Stimulated activated CD8-positive, alpha-beta memory T cell treated with anti-CD3 and anti-CD28 coated beads, Interleukin-7, amount 100 ng/mL, for 1 hour (primary cell): ENCODE measurements at places on chromosomes 7 and 10.

- DNase-seq, result no peak
These were observed 565.0 kb downstream of the REEP3 start for GRCh38 chr10:64086083-64086767.

- DNase-seq, result no peak
These were observed 62.2 kb downstream of the MPLKIP start for GRCh38 chr7:40072268-40072667.

DNA sequence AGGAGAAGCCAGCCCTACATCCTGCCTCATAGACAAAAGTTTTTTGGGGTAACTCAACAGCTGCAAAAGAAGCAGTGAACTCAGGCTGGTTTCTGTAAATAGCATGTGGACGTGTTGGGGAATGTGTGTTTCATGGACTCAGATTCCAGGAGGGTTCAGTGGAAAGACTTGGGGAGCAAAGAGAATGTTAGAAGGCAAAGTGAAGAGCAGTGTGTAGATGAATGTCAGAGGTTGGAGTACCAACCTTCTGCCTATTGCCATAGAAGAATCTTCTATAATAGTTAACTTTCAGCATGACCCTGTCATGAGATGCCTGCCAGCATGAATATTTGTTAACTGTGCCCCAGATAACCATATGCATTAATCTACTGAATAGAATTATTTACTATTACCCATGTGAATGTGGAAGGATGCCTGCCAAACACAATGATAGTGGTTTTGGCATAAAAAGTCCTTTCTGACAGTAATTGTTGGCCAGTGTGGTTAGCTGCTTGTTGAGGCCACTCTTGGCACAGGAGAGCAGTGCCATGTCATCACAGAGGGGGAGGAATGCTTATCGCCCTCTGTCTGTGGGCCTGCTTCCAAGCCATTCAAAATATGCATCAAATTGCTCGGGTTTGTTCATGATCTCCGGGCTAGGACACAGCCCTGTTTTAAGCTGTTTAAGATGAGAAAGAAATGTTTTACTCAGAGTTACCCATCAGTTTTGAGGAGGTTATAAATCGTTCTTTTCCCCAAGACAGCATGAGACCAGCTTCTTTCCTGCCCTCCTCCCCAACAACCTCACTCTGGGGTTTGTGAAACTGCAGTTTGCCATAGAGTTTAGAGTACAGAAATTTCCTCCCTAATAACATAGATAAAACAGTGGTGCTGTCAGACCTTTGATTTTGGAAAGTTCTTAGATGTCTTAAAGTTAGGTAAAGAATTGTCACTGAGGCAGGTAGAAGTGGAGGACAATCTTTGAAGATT is 165.3 kb downstream of the WNT2 start:
- DNase-seq, result no peak

DNA sequence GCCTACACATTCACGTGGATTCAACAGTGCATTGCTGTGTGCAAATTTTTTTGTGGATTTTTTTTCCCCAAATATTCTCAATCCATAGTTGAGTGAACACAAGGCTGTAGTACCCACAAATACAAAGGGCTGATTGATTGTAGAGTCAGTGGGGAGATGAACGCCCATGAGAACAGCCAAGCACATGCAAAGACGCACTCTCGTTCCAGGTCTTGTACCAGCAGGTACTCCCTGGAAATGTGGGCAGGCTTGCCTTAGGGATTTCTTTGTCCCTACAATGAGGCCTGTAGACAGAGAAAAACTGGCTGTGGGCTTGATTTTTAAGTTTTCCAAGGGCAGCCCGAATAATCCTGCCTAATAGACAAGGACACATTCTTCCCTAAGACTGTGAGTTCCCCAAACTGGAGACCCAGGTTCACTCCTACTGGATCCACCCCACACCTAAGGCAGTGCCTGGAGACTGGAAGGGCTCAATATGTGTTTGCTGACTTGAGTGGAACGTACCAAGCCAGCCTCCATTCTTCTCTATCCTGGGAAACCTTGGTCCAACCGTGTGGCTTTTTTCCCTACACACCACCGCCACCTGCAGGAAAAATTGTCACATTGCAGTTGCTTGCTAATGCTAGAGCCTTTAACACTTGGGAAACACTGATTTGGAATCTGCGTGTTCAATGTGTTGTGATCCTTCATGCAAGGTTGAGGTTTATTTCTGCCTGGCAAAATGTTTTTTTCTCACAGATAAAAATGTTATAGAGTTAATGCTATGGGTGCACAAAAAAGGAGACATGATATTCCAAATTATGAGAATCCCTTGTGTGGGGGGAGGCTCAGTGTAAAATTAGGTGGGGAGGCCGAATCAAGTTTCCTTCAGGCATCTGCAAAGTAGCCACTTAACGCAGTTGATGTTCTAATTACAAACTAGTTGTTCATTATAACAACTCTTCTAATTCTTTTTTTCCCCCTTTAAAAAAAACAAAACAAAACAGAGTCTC is 49.3 kb downstream of the PPP1R17 start:
- no peak for DNase-seq

DNA sequence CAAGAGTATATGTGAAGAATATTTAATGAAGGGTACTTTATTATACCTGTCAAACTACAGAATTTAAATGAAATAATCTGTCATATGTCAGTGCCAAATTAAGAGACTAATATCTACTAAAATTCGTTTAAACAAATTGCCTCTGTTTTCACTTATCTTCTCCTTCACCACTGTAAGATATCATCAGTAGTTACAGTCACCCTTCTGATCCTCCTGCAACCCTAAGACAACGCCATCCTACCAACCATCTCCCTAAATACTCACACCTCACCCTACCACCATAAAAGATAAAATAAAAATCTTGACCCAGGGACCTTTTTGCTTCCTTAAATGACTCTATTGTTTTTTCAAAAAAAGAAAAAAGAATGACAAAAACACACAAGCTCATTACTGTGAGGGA is 20.8 kb downstream of the EZH2 start:
- DNase-seq, result no peak

DNA sequence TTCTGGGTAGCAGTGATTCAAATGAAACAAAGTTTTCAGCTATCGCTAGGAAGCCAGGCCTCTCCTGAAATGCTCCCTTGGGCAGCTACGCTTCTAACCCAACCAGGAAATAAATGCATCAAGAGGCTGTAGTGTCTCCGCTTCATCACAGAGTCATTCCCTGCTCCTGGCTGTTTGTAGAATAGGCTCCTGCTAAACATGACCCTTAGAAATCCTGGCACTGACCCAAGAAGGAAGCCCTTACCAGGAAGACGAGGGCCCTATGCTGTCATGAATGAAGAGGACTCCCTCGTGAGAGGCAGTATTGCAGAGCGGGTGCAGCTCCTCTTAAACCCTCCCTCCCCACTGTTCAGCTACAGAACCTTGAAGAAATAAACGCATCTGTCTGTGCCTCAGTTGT is 48.3 kb downstream of the NOD1 start:
- no peak for DNase-seq

DNA sequence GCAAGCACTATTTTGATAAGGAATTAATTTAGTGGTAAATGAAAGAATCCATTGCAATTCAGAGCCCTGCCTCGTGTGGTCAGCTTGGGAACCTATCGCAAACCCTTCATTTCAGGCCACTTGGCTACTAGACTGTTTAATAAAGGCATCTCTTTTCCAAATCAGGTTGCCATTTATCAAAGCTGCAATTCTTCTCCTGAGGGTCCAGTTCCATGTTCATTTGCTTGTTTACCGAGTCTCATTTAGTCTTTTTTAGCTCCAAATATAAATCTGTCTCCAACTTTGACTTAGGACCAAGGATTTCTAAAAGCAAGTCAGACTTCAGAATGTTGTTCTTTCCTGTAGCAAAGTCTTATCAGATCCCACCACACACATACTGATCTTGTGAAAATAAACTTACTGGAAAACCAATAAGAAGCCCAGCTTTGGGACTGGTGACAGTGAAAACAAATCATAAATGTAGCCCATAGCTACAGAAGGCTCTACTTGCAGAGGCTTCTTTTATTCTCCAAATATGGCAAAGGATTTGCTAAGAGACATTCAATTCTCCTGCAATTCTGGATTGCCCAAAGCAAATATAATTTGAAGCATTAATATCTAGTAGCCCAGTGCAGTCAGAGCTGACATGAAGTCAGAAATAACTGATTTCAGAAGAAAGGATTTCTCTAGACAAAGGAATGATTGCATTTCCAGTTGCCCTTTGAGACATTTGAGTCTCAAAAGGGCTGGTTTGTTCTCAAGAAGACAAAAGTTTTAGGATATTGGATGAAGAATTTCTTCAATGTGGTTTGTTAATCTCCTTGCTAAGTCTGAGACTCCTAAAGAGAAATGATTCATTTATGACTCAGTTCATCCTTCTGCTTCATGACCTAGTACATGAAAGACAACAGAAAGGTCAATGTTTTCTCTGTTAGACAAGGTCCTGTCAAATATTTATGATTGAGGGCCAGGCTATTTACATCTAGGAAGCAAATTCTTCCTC is 28.0 kb downstream of the PPP1R3C start:
- DNase-seq, result no peak

DNA sequence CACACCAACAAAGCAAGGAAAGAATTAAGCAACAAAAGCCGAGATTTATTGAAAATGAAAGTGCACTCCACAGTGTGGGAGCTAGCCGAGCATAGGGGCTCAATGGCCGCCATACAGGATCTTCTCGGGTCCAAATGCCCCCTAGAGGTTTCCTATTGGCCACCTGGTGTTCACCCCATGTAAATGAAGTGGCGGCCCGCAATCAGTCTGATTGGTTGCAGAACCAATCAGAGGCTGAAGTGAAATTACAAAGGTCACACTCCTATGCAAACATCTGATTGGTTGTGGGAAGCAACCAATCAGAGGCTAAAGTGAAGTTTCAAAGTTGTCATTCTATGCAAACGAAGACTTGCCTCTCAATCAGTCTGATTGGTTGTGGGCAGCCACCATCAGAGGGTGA is 61.8 kb upstream of the SLC35B4 start:
- no peak for DNase-seq

GRCh38 chr7:121164247-121164646 is 164.6 kb upstream of the WNT16 start:
- DNase-seq, result no peak

- no peak for DNase-seq
These were observed 20.2 kb upstream of the CYREN start for GRCh38 chr7:135190703-135191102.

GRCh38 chr7:77409739-77410547 is 6.2 kb downstream of the GSAP start:
- DNase-seq, result no peak

DNA sequence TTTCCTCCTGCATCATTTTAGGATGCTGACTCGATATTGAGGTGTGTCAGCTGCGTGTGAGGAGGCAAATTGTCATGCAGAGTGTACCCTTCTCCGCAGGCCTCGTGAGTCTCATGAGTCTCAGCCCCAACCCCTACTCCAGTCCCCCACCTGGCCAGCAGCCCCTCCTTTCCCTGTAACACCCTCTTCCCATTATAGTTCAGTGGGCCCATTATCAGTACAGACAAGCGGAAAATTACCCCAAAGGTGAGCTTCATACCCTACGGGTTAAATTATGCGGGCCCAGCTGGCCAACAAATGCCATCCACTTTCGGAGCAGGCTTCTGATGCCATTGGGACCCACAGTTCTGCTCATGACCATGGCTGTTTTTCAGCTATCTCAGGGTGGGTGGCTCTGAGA is 25.2 kb downstream of the SFTPD start:
- no peak for DNase-seq

- no peak for DNase-seq
These were observed at the start of gene DLX5 for GRCh38 chr7:97024209-97025129. Gene DLX5 (minus strand): TSS chr7:97024831. CDS start chr7:97024623, 208 bp downstream.

GRCh38 chr7:30171766-30172447 is 37.1 kb downstream of the MTURN start:
- DNase-seq, result no peak

- DNase-seq, result no peak
These were observed 22.5 kb upstream of the ADRB1 start for GRCh38 chr10:114021154-114021553.

DNA sequence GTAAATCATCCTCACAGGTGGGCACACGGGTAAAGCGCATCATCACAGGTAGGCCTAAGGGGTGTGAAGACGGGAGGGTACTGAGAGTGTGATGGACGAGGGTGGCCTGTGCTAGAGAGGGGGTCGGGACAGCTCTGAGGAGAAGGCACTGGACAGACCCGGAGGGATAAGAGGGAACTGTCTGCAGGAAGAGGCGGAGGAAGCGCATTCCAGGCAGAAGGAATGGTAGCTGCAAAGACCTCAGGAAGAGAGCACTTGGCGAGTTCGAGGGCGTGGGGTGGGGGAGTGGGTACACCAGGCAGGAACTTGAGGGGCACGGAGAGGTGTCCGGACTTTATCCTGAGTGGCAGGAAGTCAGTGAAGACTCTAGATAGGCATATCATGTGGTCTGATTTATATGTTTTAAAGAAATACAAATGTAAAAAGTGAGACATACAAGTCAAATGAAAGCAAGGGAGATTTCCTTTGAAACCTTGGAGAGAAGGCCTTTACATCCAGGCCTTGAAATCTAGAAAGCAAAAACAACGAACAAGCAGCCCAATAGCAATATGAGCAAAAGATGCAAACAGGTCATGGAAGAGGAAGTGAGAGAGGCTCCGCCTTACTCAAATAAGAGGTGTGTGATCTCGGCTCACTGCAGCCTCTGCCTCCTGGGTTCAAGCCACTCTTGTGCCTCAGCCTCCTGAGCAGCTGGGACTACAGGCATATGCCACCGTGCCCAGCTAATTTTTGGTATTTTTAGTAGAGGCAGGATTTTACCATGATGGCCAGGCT is 3.6 kb downstream of the LHPP start:
- no peak for DNase-seq

GRCh38 chr10:78892338-78893176 is 176.2 kb upstream of the ZMIZ1 start:
- DNase-seq, result no peak

- DNase-seq, result no peak
These were observed 1.3 kb downstream of the CAMK2B start for GRCh38 chr7:44324204-44324480.

- DNase-seq, result no peak
These were observed 11.3 kb upstream of the TAS2R3 start for GRCh38 chr7:141752634-141753033.

DNA sequence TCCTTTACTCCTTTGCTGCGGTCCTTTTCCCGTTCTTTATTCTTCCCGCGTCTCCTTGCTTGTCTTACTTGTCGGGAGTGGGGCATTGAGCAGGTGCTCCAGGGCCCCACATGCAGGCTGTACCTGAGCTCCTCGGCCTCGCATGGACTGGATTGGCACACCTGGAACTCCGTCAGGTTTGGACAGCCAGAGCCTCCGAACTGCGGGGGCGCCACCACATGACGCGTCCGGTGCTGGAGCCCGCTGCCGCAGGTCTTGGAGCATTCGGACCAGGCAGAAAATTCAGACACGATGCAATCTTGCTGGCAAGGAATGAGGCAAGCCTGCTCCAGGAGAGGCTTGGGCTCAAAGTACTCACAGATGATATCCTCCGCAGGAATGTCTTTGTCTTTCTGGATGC is 195.7 kb downstream of the THSD7A start:
- DNase-seq, result no peak
